Stimulated activated CD8-positive, alpha-beta memory T cell treated with anti-CD3 and anti-CD28 coated beads, Interleukin-4, amount 100 ng/mL, for 48 hours (primary cell): ENCODE measurements at places on chromosomes 6 and 20.

GRCh38 chr6:13272131-13273046 is 55.9 kb downstream of the TBC1D7 start:
- DNase-seq = no peak

DNA sequence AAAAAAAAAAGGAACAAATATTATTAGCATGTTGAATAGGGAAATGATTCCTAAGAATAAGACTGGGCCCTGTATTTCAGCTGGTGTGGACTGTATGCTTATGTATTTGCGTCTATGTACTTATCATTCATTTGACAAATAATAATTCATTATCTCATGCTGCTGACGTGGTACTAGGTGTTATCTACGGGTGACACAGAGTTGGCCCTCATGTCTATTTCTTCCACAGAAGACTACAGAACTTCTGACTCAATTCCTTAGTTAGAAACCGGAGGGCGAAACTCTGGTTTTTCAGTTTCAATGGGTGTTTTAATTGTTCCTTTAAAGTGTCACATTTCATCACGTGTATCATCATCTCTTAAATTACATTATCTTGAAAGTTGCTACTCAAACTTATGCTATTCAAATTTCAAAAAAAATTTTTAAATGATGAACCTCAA is 305.9 kb downstream of the CLIC5 start:
- DNase-seq = no peak

DNA sequence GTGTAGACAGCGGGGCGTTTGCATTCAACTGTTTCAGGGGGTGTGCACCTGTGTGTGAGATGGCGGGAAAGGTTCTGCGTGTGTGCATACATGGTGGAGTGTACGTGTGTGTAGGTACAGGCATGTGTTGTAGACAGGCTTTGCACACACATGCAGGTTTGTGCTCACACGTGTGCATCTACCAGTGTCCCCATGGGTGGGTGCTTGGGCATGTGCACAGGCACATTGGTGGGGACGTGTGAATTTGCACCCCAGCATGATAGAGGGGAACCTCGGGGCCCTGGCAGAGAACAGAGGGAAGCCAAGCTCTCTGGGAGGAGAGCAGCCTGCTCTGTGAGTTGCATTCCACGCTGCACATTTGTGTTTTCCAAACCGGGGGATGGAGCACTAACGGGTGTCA is 250.2 kb downstream of the PREX1 start:
- DNase-seq = no peak

- DNase-seq = no peak
Measured at GRCh38 chr20:34512955-34513419, 3.2 kb upstream of the DYNLRB1 start.
